ENCODE measurements at places on chromosomes 4 and X.
A peak's percentile ranks its signal among the peaks of the same experiment; 100 is the strongest.

DNA sequence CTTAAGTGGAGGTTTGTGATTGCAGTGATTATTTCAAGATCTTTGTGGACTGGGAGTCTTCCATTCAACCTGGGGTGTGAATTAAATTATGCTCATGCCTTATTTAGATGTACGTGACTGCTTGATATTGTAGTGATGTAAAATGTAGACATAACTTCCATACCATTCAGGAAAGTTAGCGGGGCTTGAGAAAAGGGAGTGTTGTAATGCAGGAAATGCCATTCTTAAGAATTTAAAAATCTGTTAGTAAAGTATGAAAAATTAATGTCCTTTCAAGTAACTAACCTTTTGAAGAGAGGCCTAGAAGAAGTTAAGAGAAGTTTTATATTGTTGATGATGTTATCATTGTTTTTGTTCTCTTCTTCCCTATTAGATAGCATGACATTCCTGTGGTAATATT lies 318.2 kb downstream of the CCSER1 start:
- DNase-seq = no peak

GRCh38 chr4:155941085-155941790 lies 12.4 kb downstream of the CTSO start:
- DNase-seq = no peak

GRCh38 chrX:74536832-74537371 lies 77.5 kb downstream of the RLIM start:
- no peak for DNase-seq

- DNase-seq = no peak
These were observed 22.3 kb upstream of the NSG1 start for GRCh38 chr4:4364486-4365208.

DNA sequence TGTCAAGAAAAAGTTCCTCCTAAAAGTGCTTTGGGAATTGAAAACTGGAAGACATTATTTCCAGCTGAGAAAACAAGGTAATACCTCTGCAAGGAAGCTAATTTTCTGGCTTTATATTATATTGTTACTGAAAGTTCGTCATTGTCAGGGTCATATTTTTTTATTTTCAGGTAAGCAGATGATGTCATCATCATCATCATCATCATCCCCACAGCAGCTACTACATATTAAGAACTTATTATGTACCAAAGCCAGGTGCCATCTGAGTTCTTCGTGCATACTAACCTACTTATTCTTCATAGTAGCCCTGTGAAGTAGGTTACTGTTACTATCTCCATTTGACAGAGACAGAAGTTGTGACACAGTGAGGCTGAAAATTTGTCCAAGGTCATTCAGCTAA lies 52.9 kb upstream of the MND1 start:
- no peak for DNase-seq

DNA sequence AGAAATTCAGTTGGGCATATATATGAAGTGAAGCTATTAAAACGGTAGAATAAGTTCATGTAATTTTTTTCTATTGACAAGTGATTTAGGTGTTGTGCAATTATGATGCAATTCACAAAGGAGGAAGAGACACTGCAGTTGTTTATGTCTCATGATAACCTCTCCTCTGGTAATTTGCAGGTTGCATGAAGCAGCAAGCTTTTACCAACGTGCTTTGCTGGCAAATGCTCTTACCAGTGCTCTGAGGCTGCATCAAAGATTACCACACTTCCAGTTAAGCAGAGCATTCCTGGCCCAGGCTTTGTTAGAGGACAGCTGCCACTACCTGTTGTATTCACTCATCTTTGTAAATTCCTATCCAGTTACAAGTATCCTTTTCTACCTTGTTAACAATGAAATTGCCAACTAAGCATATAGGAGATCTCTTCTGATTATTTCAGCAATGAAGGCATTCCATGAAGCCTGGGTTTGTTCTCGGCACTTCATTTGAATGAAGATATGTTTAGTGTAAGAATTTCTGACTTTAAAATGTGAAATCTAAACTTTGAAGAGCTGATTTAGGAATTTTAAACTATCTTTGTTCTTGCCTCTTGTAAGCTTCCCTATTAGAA lies 3.9 kb downstream of the TMEM33 start:
- DNase-seq = peak; percentile 54

GRCh38 chrX:12903646-12904045 lies 2.8 kb upstream of the TLR8 start:
- no peak for DNase-seq

Measured in kidney glomerular epithelial cell (primary cell).